ENCODE measurements at places on chromosomes 11 and 22.

GRCh38 chr11:12043959-12044791, 35.7 kb upstream of the DKK3 start:
- peak; percentile 74 for DNase-seq

DNA sequence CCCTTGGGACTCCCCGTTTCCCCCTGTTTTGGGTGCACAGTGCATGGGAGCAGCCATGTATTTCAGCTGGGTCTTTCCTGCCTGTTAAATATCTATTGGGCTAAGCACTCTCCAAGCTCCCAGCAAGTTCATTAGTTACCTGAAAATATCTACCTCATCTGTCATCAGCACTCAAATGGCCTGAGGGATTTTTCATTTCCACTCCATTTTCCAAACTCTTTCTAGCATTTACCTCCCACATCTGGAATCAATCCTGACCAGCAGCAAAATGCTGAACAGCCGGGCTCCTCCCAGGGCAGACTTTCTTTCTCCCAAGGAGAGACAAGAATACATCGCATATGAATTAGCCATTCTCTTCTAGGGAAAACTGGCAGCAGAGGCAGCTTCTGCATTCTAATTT, 273.5 kb upstream of the MPPED2 start:
- DNase-seq = no peak

DNA sequence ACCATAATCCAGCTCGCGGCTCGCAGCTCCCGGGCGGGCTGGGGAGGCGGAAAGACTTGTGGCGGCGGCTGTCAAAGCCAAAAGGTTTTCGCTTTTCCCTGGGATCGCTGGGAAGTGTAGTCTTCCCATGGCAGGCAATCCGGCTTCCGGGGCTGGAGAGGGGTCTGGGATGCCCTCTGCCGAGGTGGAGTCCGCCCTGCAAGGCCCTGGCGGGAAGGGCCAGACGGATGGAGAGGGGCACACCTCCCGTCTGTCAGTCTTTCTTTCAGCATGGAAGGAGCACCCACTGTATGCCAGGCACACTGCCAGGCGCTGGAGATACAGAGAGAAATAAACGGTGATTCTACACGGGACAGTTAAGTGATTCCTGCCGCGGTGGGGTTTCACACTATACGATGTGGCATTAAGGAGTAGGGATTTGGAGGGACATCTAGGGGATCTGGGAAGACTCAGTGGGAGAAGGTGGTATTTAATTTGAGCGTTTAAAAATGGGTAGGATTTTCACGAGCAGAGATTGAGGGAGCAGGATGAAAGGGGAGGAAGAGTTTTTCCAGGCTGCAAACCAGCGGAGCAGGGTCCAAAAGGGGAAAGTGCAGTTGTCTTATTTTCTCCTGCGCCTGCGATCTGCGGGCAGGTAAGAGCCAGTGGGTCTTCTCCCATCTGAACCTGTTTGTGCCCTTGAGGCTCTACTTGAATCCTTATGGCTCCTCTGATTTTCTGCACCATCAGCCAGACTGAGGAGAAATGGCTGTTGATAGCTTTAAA, at the start of gene BACE1:
TSS of gene BACE1 (minus strand) at position 60 of the 765 bp plus-strand sequence. CDS start 461 bp downstream, outside the sequence.
- DNase-seq = no peak

GRCh38 chr11:72951888-72952287, 137.7 kb downstream of the ATG16L2 start:
- no peak for DNase-seq

DNA sequence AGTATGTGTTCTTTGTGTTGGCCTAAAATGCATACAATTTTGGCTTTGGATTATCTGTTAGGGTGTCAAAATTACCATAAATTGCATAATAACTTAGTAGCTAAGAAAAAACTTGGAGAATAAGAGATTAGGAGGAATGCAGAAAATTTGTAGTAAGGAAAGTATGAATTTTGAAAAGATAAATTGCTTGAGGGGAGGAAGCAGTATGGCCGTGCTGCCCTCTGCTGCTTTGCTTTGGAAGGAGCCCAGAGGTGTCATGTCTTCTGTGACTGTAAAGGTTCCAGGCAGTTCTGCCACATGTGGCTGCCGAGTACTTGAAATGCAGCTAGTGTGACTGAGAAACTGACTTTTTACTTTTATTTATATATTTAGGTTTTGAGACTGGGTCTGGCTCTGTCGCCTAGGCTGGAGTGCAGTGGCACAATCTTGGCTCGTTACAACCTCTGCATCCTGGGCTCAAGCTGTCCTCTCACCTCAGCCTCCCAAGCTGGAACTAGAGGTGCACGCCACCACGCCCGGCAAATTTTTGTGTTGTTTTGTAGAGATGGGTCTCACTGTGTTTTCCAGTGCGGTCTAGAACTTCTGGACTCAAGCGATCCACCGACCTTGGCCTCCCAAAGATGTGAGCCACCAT, 1.8 kb downstream of the ADSL start:
- DNase-seq = peak; percentile 58

- peak; percentile 48 for DNase-seq
Observed at GRCh38 chr11:125072218-125072960, 9.3 kb downstream of the SLC37A2 start.

GRCh38 chr11:120658071-120658423, 146.5 kb downstream of the GRIK4 start:
- no peak for DNase-seq
